ENCODE measurements at places on chromosomes 1 and 21.

DNA sequence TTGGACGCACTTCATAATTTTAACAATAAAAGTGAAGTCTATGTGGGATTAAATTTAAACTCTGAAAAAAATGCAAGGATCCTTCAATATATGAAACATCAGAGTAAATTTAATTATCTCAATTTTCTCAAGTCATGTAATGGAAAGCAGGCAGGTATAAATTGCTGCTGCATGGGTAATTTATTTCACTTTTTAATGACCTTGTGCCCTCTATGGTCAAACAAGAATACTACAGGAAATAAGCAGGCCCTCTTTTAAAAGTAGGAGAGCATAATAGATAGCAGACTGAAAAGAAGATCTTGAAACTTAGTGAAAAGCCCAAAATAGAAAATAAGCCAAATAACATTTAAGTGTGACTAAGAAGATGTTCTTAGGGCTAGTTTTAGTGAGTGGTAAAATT, 22.9 kb downstream of the BCAS2 start:
- no peak for DNase-seq

DNA sequence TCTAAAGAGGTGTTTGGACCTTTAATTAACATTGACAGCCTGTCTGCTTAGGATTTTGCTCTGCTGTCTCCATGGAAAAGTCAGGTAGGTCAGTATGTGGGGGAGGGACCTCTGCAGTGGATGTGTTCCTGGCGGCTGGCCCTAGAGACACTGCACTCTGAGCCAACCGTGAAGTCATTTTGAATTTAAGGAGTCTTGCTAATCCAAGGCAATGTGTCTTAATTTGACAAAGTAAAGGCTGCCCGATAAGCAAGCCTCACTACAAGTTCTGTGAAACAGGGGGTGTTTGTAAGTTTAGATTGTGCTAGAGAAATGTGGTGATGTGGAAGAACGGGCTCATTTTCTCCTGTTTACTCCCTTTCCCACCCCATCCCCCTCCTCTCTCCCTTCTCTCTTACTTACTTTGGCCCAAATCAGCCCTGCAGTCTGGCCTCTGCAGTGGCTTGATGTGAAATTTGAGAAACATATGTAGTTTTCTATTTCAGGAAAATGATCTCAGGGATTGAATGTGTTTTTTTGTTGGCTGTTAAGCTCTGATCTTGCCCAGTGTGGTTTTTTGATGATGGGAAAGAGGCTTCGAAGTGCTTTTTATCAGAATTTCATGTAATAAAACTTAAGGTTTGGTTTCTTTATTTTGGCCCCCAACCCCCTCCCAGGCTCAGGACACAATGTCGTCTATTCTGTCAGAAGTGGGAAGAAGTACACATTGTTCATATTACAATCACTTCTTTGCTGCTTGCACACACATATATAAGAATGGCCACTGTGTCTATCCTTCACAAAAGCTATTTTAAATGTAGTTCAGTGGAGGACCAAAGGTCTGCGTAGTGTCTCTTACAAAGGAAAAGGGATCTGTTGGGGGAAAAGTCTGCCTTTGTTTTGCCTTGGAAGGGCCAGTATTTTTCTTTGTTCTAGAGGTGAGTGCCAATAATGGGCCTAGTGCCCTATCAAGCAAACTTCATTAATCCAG, 96.6 kb downstream of the FGGY start:
- DNase-seq = no peak

DNA sequence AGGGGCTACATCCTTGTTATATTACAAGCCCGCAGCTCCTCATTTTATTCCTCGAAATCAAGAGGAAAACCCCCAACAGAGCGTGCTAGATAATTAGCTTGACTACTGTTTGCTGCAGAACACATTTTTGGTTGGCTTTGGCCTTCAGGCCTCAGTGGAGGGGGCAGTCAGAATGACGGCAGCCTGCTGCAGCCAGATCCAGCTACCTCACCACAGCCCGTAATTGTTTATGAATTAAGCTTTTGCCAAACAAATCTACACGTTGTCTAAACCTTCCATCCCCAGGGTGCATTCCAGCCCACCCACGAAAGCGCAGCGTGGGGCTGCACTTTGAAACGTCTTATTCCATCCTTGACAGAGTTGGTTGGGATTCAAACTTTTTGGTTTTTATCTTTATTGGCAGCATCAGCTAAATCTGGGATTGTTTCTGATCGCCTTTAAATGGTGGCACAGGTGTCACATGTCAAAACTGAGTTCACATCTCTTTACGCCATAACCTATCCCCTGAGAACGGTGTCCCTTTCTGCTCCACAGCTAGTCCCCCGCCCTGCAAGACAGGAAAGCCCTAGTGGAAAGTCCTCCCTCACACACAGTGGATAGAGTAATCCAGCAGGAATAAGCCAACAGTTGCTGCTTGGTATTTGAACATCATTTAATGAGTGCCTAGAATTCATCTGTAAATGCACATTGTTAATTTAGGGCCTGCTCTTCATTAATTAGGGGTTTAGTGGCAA, 195.5 kb downstream of the LMO4 start:
- no peak for DNase-seq

- no peak for DNase-seq
Measured at GRCh38 chr1:118991448-118991847, 3.3 kb upstream of the TBX15 start.

- no peak for DNase-seq
Measured at GRCh38 chr1:28642056-28642846, 616 bp downstream of the TAF12 start.

GRCh38 chr1:5994713-5995621, 2.7 kb upstream of the NPHP4 start:
- DNase-seq = no peak

Data from natural killer cell (primary cell).